Fibroblast of skin of left biceps (primary cell): ENCODE measurements at places on chromosomes 6 and 20.
A peak's percentile ranks its signal among the peaks of the same experiment; 100 is the strongest.

DNA sequence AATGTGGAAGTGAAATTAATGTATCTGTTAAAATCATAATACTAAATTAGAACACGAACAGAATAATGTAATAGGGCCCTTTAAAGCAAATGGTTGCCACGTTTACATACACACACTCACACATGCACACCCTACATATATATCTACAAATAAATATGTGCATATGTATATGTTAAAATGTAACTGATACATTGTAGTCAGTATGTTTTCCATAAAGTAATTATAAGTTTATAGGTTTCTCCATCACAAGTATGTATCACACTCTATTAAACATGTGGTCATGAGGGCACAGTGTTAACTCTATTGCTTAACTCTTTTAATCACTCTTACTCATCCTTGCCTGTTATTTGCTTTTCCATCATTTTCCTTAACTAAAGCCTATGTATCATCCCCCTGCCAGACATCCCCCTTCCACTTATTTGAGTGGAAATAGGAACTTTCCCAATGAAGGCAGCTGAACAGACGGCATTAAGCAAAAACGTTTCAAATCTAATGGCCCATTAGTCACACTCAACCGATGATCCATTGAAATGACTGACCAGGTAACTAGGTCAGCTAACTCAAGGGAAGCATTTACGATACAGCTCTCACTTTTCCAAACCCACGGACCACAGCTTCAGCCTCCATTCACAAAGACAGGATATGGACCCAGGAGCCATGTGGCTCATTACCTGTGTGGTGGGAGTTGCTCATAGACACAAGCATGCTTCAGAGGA lies 89.3 kb downstream of the HAO1 start:
- DNase-seq = peak; percentile 7

DNA sequence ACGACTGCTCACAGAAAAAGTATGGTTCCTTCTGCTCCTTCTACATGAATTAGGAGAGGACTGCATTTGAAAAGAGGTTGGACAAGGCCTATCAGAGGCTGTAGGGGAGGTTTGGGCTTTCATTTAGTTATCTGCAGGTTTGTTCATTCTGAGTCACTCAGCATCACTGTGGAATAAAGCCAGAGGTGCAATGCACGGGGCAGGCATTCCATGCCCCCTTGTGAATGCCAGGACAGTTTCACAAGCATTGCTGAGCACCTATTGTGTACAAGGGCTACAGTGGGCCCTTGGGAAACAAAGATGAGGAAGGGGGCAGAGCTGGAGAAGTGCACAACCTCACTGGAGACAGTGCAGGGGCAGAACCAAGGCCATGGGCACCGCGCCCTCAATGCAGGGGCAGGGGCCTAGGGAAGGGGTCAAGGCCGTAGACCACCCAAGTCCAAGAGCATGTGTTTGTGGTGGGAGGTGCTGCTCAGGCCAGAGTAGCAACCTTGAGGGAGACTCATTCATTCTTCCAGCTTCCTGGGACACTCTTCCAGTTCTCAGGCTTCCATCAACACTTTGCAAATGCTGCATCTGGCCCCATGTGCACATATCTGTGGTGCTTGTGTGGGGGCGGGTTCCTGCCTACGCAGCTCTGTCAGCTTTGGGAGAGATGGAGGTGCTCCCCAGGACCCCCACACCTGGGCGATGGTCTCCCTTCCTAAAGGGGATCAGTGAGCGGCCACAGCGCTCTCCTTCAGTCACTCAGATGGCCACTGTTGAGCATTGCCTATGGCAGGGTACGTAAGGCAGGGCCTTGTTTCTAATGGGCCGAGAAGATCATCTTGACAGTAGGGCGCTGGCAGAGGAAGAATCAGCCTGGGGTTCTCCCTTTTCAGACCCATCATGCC lies 204.5 kb downstream of the SYNDIG1 start:
- no peak for DNase-seq

- peak; percentile 11 for DNase-seq
Observed at GRCh38 chr20:2172305-2173175, 70.9 kb downstream of the STK35 start.

DNA sequence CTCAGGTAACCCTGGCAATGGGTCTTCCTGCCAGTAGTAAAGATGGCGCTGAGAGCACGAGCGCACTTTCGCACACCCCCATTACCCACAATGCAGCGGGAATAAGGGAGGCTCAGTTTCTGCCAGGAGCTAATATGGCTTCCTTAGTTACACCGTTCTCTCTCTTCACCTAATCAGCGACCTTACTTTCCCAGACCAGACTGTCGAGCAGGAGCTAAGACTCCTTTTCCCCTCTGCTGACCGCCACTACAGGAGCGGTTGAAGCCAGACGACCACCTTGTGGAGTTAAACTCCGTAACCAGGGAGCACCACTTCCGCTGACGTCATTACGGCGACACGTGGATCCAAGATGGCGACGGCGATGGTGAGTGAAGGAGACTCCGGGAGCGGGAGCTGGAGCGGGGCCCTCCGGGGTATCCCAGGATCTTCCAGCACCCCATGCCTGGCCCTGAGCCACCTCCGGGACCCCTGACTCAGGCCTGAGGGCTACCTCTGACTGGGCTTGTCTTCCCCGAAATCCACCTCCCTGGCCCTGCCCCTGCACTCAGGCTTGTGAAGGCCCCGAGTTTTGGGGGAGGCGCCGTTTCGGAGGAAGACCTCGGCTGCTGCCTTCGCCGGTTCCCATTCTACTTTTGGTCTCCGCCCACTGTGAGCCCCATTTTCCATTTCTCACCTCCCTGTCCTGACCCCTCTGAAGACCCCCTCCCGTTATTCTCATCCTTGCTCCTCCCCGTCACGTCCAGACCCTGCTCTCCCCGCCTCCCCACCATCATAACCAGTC lies at the start of gene TM9SF4:
Gene TM9SF4, plus strand, starts transcription at position 323 of the 781 bp plus-strand sequence. Its CDS starts 27 bp downstream, at position 350.
- DNase-seq = peak; percentile 89

DNA sequence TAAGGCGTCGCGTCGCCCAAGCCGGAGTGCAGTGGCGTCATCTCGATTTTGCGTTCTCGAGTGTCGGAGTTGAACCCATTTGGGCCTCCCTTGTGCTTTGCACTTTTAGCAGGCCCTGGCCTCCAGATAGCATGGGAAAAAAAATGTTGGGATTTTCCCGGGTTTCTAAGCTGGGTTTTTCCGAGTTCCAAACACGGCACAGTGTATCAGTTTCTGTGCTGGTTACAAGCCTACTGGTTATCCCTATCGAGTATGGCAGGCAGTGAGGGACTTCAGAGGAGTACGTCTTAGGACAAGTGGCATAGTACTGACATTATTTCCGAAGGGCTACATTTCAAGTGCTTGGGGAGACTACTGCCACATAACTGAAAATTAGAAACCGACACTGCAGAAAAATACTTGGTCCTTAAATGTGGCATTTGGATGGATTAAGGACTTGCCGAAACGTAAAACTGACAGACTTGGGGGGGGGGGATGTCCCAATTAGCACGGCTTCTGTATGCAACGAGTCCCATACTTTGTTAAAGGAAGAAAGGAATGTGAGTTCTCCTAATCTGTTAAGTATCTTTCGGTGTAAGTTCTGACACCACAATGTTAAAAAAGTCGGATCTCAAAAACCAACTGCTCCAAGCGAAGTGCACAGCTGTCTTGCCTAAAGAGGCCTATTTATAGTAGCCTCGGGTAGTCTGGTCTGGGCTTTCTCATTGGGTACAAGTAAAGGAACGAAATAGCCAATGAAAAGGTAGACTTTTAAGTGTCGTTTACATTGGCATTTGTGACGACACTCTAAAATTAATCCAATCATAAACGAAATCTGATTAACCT lies 70.2 kb downstream of the HFE start:
- peak; percentile 97 for DNase-seq

DNA sequence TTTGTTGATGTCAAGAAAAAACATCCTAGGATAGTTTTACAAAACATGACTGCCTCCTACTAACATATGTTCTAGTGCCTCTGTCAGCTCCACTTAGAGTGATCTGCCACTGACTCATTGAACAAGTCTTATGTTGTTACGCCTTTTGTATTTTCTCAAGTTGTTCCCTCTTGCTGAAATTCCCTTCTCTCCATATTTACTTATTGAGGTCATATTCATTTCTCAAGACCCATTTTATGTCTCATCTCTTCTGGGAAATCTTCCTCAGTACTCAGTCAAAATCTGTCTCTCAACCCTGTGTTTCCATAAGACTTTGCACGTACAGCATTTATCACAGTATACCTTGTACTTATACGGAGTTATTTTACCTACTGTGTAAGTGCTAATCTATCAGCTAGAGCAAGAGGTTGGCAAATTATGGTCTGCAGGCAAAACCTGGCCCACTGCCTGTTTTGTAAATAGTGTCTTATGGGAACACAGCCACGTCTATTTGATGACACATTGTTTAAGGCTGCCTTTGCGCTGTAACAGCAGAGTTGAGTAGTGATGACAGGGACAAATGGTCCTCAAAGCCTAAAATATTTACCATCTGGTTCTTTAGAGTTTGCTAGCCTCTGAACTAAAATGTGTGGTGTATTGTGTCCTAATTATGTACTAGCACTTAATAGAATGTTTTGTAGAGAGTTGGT lies 83.4 kb downstream of the ADGRB3 start:
- peak; percentile 85 for DNase-seq
